ENCODE measurements at places on chromosomes 2 and 18.

DNA sequence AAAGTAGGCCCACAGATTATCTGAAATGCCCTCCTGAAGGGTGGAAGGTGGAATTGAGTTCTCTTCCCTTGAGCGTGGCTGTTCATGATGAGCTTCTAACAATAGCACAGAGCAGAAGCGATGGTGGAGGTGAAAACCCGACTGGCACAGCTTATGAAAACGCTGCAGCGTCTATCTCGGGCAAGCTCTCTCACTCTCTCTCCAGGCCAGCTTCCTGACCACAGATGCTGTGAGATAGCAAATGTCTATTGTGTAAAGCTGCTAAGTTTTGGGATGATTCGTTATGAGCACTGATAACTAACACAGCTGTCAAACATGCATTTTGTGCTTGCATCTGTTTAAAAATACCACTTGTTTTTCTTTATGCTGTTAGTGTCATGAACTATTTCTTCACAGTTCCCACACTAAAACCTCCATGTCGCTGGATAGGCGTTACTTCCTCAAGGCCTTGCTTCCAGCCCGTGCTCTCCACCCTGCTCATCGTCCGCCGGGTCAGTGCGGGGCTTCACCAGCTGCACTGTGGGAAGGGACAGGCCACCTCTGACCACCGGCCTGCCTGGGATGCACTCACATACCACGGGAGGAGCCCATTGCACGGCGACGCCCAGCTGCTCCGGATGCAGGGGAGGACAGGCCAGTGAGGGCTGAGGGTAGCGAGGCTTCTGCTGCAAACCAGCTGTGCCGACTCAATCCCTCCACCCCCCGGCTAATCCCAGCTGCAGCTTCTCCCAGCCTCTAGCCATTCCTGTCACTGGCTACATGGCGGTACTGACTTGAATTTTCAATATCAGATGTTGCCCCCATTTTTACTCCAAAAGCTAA, 60.0 kb upstream of the OTOS start:
- no peak for DNase-seq

GRCh38 chr18:48342125-48342524, 67.1 kb downstream of the ZBTB7C start:
- no peak for DNase-seq

DNA sequence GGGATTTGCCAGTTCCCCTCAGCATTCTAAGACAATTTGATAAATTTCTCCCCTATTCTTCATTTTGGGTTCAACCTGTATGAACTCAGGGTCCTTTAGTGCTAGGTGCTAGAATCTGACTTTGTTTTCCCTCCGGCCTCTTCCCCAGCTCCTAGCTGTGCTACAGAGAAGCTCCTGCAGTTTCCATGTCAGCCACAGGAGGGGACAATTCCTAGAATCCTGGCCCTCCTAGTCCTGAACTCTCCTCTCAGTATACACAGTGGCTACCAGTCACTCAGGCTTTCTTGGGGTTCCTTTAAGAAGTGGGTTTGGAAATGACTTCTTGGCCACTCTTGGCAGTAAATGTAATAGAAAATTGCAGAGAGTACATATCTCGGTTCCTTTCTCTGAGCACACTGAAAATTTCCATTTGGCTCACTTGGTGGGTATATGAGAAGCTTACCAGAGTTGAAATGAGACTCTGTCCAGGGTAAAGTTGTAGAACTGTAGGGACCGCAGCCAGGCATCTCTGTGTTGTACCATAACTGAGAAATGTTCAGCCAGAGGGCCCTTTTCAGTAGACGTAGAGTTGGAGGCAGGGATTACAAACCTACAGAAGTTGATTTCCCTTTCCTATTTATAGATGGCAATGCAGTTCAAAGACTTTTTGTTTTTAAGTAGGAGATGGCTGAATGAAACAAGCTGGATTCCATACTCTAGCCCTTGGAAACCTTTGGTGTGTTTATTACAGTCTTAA, 5.0 kb upstream of the CHST10 start:
- no peak for DNase-seq

- no peak for DNase-seq
Measured at GRCh38 chr2:120520929-120521912, 175.3 kb downstream of the INHBB start.

DNA sequence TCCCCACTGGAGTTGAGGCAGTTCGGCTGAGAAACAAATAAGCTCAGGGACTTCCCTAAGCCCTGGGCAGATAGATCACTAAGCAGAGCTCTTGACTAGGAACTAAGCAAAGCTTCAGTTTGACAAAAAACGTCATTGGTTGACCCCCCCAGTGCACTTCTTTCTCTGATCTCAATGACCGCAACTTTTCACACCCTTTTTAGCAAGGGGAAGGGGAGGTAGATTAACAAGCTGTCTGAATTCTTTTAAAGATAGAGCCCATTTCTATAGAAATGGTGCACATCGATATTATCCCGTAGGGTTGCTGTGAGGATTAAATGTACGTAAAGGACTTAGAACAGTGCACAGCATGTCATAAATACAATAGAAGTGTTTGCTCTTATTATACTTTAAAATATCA, 42.5 kb downstream of the PIEZO2 start:
- DNase-seq: no peak

- no peak for DNase-seq
Measured at GRCh38 chr18:27175914-27176313, 9.2 kb downstream of the CHST9 start.

GRCh38 chr2:233402789-233403188, 48.5 kb downstream of the DGKD start:
- DNase-seq: no peak

DNA sequence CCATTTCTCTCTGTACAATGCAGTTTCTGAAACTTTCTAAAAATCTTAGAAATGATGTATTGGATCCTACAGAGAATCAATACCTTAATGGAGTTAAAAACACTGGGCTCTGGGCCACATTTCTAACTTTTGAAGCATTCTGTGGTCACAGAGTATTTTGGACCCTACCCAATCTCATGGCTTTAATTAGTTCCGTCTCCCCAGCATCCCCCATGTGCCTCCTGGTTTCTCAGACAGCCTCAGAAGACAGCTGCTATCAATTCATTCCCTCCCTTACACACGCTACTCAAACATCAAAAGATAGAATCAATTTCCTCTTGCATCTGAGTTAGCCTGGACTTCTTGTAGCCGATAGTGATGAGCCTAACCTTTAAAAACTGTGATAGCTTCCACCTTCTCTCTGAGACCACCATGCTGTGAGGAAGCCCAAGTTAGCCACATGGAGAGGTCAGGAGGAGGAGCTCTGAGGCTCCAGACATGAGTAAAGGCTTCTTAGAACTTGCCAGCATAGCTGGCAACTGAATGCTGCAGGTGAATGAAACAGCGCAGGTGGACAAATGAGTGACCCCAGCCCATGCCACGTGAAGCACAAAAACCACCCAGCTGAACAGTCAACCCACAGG, 10.4 kb downstream of the ADCY3 start:
- no peak for DNase-seq

DNA sequence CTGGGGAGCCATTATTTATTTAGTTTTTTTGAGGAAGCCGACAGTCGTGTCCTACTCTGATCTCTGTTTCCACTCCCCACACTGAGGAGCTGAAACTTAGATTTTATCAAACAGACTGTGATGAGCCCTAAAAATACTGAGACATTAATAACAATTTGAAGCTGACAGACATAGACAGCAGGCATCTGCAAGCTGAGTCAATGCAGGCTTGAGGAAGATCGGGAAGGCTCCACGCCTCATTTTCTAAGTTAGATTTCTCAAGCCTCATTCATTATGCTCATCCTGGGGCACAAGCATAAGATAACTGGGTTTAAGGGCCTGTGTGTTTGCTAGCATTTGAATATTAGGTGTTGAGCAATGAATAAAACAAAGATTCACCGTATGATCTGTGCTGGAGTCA, 26.3 kb downstream of the EFR3B start:
- DNase-seq: no peak

DNA sequence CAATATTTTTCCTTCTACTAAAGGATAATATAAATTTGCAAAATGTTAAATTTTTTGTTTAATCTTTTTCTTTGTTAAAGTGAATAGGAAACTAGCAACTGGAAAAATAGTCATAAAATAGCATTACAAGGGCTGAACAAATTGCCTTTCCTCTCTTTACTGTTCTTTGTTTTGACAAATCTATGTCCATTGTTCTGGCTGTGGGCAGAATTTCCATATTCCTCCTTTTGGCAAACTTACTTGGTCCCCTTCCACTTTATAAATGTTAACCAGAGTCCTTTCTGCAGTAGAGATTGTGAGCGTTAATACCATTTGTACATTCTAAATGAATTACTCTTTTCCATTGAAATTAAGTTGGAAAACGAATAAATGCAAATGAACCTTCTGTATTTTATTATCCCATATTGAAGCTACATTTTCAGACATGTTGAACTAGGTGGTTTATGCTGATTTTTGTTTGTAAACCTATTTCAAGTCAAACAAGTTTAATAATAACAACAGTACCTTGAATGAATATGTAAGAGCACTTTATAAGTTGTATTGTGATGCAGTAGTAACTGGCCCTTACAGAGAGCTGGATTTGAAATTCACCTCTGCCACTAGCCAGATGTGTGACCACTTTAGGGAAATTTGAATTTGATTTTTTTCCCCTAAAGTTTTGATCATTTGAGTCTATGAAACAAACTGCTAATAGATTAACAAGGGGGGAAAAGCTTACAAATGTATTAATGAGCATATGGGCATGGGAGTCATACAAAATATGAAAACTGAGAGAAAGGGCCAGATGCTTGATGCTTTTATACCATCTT, 3.3 kb downstream of the RNF125 start:
- no peak for DNase-seq

DNA sequence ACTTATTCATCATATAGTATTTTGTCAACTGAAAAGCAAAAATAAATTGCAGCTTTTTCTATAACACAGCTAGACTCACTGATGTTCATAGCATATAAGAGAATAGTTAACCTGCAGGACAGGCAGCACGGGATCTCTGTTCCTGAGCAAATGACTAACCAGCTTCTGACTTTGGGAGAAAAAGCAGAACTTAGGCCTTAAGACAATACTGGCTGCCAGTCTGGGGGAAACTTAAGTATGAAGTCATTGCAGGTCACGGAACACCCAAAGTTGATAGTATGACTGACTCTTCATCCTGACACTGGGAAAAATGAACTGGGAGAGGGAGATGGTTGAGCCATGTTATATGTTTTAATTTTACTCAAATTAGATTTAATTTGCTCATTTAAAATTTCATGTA, 113.0 kb downstream of the DPP4 start:
- DNase-seq: no peak

Data from stimulated activated CD8-positive, alpha-beta memory T cell treated with anti-CD3 and anti-CD28 coated beads, Interleukin-4, amount 100 ng/mL, for 1 hour (primary cell).